ENCODE measurements at places on chromosomes 6 and 20. TPM values are rescaled to one million over a fixed set of nuclear protein-coding genes. Genes with fewer than 3 reads are reported as not detected.

FERMT1 gene
- total RNA-seq, result 0.05 TPM

HCK gene
- total RNA-seq, result not detected

C2 gene
- 0.97 TPM for total RNA-seq

SPTLC3 gene
- total RNA-seq, result 0.26 TPM

LPIN3 gene
- total RNA-seq, result 0.97 TPM

TUBB1 gene
- total RNA-seq, result not detected

CLVS2 gene
- not detected for total RNA-seq

ARFGEF3 gene
- 0.71 TPM for total RNA-seq

FGD2 gene
- total RNA-seq, result 0.52 TPM

CEP162 gene
- total RNA-seq, result 6.3 TPM

KCNK16 gene
- not detected for total RNA-seq

ASIP gene
- total RNA-seq, result not detected

DDX27 gene
- total RNA-seq, result 42.8 TPM

SAPCD1 gene
- total RNA-seq, result 13.2 TPM

VSX1 gene
- total RNA-seq, result not detected

NOX3 gene
- total RNA-seq, result not detected

KIF25 gene
- total RNA-seq, result not detected

PSORS1C2 gene
- total RNA-seq, result not detected

SLC26A8 gene
- total RNA-seq, result not detected

LHFPL5 gene
- not detected for total RNA-seq

NCR2 gene
- total RNA-seq, result not detected
